Calu3 (cell line): ENCODE measurements at places on chromosomes 16 and 17. TPM values are rescaled to one million over a fixed set of nuclear protein-coding genes. Genes with fewer than 3 reads are reported as not detected.
A peak's percentile ranks its signal among the peaks of the same experiment; 100 is the strongest.

GRCh38 chr16:72036098-72036497, 18.2 kb upstream of the HP start:
- no peak overlapping the region for H3K4me3 ChIP-seq
- no peaks in the 10 kb centered on the region for H3K4me1 ChIP-seq
- H3K27me3 ChIP-seq = no peaks in the 10 kb centered on the region
- no peak overlapping the region for H3K27ac ChIP-seq
- H3K36me3 ChIP-seq = no peaks in the 10 kb centered on the region

DNA sequence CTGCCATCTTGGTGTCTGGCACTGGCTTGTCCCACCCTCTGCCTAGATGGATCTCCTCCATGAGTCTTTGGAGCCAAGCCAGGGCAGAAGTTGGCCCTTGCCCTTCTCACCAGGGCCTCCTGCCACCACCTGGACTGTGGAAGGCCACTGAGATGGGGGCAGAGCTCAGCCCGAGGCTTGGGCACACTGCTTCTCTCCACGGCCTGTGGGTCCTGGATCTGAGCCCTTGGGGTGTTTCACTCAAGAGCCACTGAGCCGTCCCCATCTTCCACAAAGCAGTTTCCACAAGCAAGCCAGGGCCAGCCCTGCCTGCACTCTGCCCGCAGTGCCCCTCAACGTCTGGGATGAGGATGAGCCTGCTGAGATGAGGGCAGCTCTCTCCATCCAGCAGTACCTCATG, 16.7 kb upstream of the CD300A start:
- no peaks in the 10 kb centered on the region for H3K4me1 ChIP-seq
- no peak overlapping the region for H3K27ac ChIP-seq
- no peaks in the 10 kb centered on the region for H3K27me3 ChIP-seq
- no peak for DNase-seq

GRCh38 chr16:3149193-3149530, 14.3 kb downstream of the ZNF213 start:
- H3K36me3 ChIP-seq = peaks cover 44% of the 10 kb centered on the region
- peak overlapping the region; percentile 89 for H3K4me3 ChIP-seq
- H3K27me3 ChIP-seq = peaks cover 17% of the 10 kb centered on the region

The CHD9NB gene
- 5.9 and 6.4 TPM in 2 replicates for total RNA-seq

GRCh38 chr16:59478838-59479237, 744.7 kb upstream of the GOT2 start:
- no peak for DNase-seq
- no peaks in the 10 kb centered on the region for H3K4me1 ChIP-seq
- no peak overlapping the region for H3K4me3 ChIP-seq
- no peaks in the 10 kb centered on the region for H3K36me3 ChIP-seq
- no peak overlapping the region for H3K27ac ChIP-seq

DNA sequence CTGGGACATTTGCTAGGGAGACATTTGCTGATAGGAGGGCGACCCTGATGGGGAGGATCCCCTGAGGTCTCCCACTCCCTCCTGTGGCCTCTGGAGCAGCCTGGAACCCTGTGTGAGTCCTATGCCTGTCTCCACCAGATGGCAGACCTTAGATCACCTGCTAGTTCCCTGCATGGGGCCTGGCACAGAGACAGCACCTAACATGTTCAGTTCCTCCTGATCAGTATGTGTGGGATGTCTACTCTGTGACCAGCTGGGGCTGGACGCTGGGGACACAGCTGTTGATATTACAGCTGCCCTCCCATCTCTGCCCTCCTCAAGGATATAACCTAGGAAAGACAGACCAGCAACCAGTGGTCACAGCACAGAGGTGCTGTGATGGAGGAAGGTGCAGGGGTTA, 1.1 kb upstream of the ADCY7 start:
- H3K36me3 ChIP-seq = peaks cover 6% of the 10 kb centered on the region
- peak; percentile 44 for DNase-seq
- H3K27ac ChIP-seq = peak overlapping the region; percentile 3
- peaks cover 42% of the 10 kb centered on the region for H3K4me1 ChIP-seq
- no peaks in the 10 kb centered on the region for H3K27me3 ChIP-seq
- peak overlapping the region; percentile 68 for H3K4me3 ChIP-seq
